CD4-positive, alpha-beta T cell treated with Interleukin-6 at 100 ng/mL for 8 hours (primary cell): ENCODE measurements at places on chromosomes 2 and 18.
A peak's percentile ranks its signal among the peaks of the same experiment; 100 is the strongest.

DNA sequence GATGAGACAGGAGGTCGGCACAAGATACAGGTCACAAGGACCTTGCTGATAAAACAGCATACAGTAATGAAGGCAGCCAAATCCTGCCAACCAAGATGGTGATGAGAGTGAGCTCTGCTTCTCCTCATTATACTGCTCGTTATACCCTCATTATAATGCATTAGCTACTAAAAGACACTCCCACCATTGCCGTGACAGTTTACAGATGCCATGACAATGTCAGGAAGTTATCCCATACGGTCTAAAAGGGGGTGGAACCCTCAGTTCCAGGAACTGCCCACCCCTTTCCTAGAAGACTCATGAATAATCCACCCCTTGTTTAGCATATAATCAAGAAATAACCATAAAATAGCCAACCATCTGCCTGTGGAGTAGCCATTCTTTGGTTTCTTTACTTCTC, 224.2 kb downstream of the RBM43 start:
- DNase-seq, result no peak

GRCh38 chr2:10224734-10225133, 78.0 kb upstream of the HPCAL1 start:
- no peak for DNase-seq

DNA sequence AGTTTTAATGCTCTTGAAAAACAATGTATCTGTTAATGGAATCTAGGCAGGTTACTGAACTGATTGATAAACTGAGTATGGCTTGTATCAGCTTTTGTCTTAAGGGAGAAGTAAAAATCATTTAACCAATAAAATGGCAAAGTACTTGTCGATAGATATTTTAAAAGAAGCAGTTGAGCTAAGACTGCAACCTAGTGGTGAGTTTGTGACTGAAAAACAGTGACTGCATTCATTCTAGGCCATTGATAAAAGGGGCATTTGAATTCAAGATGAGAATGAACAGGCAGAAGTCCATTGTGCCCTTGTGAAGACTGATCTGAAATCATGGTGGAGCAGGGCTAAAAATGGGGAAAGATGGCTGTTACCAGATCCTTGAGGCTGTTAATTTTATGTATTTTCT, 59.4 kb upstream of the MSTN start:
- DNase-seq, result no peak

GRCh38 chr2:150487537-150488429, at the start of gene RND3:
RND3 (minus strand) TSS chr2:150487667; CDS start chr2:150487417, 250 bp downstream.
- DNase-seq, result no peak

GRCh38 chr18:58387716-58388115, 241.2 kb downstream of the ALPK2 start:
- DNase-seq, result no peak

- peak; percentile 24 for DNase-seq
These were observed 2.4 kb downstream of the MARS2 start for GRCh38 chr2:197707316-197708213.

DNA sequence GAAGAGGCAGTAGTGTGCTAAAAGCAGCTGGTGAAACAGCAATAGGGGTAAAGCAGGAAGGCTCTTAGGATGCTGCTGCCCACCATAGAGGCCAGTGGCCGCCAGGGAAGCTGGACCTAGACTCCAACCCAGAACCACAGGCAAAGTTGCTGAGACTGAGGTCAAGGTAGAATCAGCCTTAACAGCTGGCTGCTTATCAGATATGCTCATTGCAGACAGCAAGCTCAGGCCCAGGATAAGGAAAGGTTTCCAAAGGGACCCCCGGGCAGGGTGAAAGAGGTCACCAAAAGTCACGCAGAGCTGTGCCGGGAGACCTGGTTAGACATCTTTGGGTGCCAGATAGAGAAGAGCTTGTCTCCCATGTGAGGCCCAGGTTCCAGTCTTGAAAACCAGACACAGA, 42.9 kb upstream of the EPG5 start:
- no peak for DNase-seq
